ENCODE measurements at places on chromosomes 12 and 14. TPM values are rescaled to one million over a fixed set of nuclear protein-coding genes. Genes with fewer than 3 reads are reported as not detected.
A peak's percentile ranks its signal among the peaks of the same experiment; 100 is the strongest.

The PSMA6 gene
- total RNA-seq, result 76.9 TPM

DNA sequence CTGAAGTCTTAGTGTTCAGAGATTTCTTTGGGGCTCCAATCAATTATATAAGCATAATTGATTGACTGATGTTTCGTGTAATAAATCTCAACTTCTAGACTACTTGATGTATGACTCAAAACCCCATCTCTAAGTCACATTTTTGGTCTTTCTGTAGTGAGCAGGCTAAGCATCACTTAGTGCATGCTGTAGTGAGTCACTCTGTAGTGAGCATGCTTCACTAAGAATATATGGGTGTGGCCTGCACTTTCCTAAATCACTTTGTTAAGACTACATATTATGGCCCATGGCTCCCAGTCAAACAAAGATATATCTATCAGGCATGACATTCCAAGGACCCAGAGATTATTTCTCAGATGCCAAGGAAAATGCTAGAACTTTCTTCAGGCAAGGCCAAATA lies 909.4 kb upstream of the LRFN5 start:
- no peak for DNase-seq
- H3K4me1 ChIP-seq, result no peaks in the 10 kb centered on the region
- H3K27me3 ChIP-seq, result no peaks in the 10 kb centered on the region
- H3K36me3 ChIP-seq, result no peaks in the 10 kb centered on the region
- H3K4me3 ChIP-seq, result no peak overlapping the region

GRCh38 chr12:104751594-104751993 lies 206.5 kb downstream of the SLC41A2 start:
- no peaks in the 10 kb centered on the region for H3K36me3 ChIP-seq
- H3K4me1 ChIP-seq, result no peaks in the 10 kb centered on the region
- H3K27ac ChIP-seq, result no peak overlapping the region
- DNase-seq, result no peak

- H3K4me1 ChIP-seq, result peaks cover 12% of the 10 kb centered on the region
- no peak for DNase-seq
- H3K4me3 ChIP-seq, result no peak overlapping the region
- H3K27me3 ChIP-seq, result no peaks in the 10 kb centered on the region
These were observed 340.3 kb upstream of the RGS6 start for GRCh38 chr14:71591929-71592328.

- H3K27ac ChIP-seq, result peak within 1 kb of the TSS; percentile 97
- H3K27me3 ChIP-seq, result no peaks in the 10 kb centered on the region
- H3K4me3 ChIP-seq, result peak within 1 kb of the TSS; percentile 71
- DNase-seq, result no peak
These were observed at the start of gene PPP1R3E for GRCh38 chr14:23302290-23303225. TSS of gene PPP1R3E (minus strand) at chr14:23302859. CDS start at chr14:23302576, 283 bp downstream.

GRCh38 chr14:68401855-68402254 lies 391.0 kb downstream of the ZFP36L1 start:
- peaks cover 62% of the 10 kb centered on the region for H3K4me1 ChIP-seq

GRCh38 chr14:102326583-102326982 lies 7.0 kb downstream of the ZNF839 start:
- H3K4me3 ChIP-seq, result no peak overlapping the region
- DNase-seq, result no peak
- no peaks in the 10 kb centered on the region for H3K27me3 ChIP-seq
- H3K4me1 ChIP-seq, result peaks cover 6% of the 10 kb centered on the region
- no peaks in the 10 kb centered on the region for H3K36me3 ChIP-seq
- H3K27ac ChIP-seq, result no peak overlapping the region

- H3K27ac ChIP-seq, result peak overlapping the region; percentile 96
- H3K36me3 ChIP-seq, result no peaks in the 10 kb centered on the region
- H3K27me3 ChIP-seq, result no peaks in the 10 kb centered on the region
- peaks cover 63% of the 10 kb centered on the region for H3K4me1 ChIP-seq
- DNase-seq, result no peak
- no peak overlapping the region for H3K4me3 ChIP-seq
These were observed 839 bp downstream of the GSG1 start for GRCh38 chr12:13102461-13103195.

All from vagina (tissue), 2 donors.